Mesendoderm (in vitro differentiated cells): ENCODE measurements at places on chromosomes 6 and 20.

DNA sequence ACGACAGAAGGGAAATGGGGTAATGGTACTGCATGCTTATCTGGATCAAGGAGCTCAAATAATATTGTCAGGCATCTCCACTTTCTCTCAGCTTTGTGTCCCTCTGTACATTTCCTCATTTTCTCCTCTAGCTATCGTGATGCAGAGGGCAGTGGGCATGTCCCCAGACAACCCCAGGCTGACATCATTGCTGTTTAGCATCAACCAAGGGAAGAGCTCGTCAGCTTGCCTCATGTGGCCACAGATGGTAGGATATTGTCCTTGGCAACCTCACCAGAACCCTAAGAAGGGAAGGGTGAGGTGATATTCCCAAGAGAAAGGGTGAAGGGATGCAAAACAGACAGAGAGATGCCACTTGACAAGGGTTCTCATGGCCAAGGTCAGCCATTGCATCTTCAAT is 58.3 kb downstream of the MAFB start:
- H3K36me3 ChIP-seq, result no peaks in the 10 kb centered on the region
- H3K27me3 ChIP-seq, result no peaks in the 10 kb centered on the region
- no peak overlapping the region for H3K4me3 ChIP-seq

DNA sequence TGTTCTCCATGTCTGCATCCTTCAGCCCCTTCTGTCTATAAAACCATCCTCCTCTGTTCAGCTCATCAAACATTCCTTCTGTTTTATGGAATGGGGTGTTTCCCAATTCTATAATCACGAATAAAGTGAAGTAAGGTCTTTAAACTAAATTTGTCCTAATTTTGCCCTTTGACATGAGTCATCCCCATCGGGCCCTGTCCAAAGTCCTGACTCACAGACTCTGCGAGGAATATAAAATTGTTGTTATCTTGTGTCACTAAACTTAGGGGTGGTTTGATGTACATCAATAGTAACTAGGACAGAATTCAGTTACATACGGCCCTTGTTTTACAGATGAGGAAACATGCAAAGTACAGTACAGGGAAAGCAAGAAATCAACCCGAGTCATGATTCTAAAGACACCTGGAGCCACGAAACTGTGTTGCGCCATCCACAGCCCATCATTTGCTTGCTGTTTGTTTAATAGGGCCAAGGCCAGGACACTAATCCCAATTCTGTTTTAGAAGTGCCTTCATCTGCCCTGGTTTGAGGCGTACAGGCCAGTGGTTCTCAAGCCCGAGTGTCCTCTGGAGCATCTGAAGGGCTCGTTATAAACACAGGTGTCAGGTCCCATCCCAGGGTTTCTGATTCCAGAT is 2.8 kb downstream of the ACSS1 start:
- H3K27ac ChIP-seq, result no peak overlapping the region
- no peak for DNase-seq
- no peak overlapping the region for H3K4me3 ChIP-seq
- no peaks in the 10 kb centered on the region for H3K36me3 ChIP-seq
- H3K4me1 ChIP-seq, result no peaks in the 10 kb centered on the region
- H3K27me3 ChIP-seq, result peaks cover 40% of the 10 kb centered on the region

- H3K4me1 ChIP-seq, result no peaks in the 10 kb centered on the region
- peak; percentile 42 for DNase-seq
- H3K27ac ChIP-seq, result no peak overlapping the region
- H3K36me3 ChIP-seq, result peaks cover 1% of the 10 kb centered on the region
- no peaks in the 10 kb centered on the region for H3K27me3 ChIP-seq
- no peak overlapping the region for H3K4me3 ChIP-seq
Measured at GRCh38 chr6:163573503-163574179, 159.1 kb downstream of the QKI start.

DNA sequence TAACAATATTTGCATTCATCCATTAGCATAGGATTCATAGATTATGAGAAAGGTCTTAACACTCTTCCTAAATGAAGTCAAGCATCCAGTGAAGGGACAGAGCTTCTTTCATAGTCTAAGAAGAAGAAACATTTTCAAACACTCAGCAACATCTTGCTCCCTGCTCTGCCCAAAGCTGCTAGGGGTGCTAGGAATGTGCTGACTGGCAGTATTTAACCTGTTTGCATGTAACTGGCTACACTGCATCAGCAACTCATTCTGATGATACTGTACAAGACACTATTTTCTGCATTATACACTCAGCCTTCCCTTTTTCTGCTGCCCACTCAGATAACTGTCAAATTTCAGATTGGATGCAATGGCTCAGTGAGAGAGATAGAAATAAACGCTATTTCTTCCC is 495.1 kb upstream of the ARID1B start:
- DNase-seq, result no peak
- no peaks in the 10 kb centered on the region for H3K4me1 ChIP-seq
- no peak overlapping the region for H3K27ac ChIP-seq
- no peak overlapping the region for H3K4me3 ChIP-seq
- no peaks in the 10 kb centered on the region for H3K27me3 ChIP-seq

- H3K27ac ChIP-seq, result no peak overlapping the region
- no peak for DNase-seq
- no peak overlapping the region for H3K4me3 ChIP-seq
- no peaks in the 10 kb centered on the region for H3K27me3 ChIP-seq
- peaks cover 3% of the 10 kb centered on the region for H3K4me1 ChIP-seq
Measured at GRCh38 chr6:24489881-24490280, 503 bp upstream of the GPLD1 start.

- DNase-seq, result no peak
- H3K27ac ChIP-seq, result no peak overlapping the region
- H3K4me1 ChIP-seq, result no peaks in the 10 kb centered on the region
- H3K4me3 ChIP-seq, result no peak overlapping the region
- H3K36me3 ChIP-seq, result no peaks in the 10 kb centered on the region
Measured at GRCh38 chr6:44049989-44050871, 77.0 kb downstream of the MRPL14 start.

- no peaks in the 10 kb centered on the region for H3K27me3 ChIP-seq
- no peaks in the 10 kb centered on the region for H3K4me1 ChIP-seq
- H3K36me3 ChIP-seq, result no peaks in the 10 kb centered on the region
- no peak overlapping the region for H3K27ac ChIP-seq
- no peak overlapping the region for H3K4me3 ChIP-seq
Measured at GRCh38 chr6:133001040-133001565, 186.7 kb downstream of the RPS12 start.

GRCh38 chr6:149545258-149545753 is 537 bp downstream of the PPIL4 start:
- H3K4me1 ChIP-seq, result no peaks in the 10 kb centered on the region
- peak overlapping the region; percentile 40 for H3K27ac ChIP-seq
- no peaks in the 10 kb centered on the region for H3K36me3 ChIP-seq
- H3K4me3 ChIP-seq, result peak overlapping the region; percentile 68
- H3K27me3 ChIP-seq, result no peaks in the 10 kb centered on the region

GRCh38 chr6:83071023-83071422 is 3.6 kb downstream of the DOP1A start:
- H3K4me3 ChIP-seq, result no peak overlapping the region
- peak; percentile 13 for DNase-seq
- H3K27me3 ChIP-seq, result no peaks in the 10 kb centered on the region
- no peak overlapping the region for H3K27ac ChIP-seq
- no peaks in the 10 kb centered on the region for H3K36me3 ChIP-seq

DNA sequence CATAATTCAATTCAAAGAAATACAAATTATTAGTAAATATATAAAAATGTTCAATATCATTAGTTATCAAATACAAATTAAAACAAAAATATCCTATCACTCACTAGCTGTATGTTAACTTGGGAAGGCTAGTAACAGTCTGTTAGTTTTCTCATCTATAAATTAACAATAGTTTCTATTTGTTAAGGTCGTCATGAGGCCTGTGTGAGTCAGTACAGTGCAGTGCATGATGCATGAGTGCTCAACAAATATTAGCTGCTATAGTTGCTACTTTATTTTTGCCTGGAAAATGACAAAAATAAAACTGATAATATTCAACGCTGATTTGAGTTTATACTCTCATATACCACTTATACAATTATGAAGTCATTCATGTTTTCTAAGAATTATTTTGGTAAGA is 401.6 kb upstream of the RUNX2 start:
- H3K27me3 ChIP-seq, result no peaks in the 10 kb centered on the region
- H3K4me1 ChIP-seq, result no peaks in the 10 kb centered on the region
- H3K27ac ChIP-seq, result no peak overlapping the region
- no peaks in the 10 kb centered on the region for H3K36me3 ChIP-seq
- H3K4me3 ChIP-seq, result no peak overlapping the region

GRCh38 chr20:6704132-6704861 is 63.2 kb upstream of the BMP2 start:
- peaks cover 25% of the 10 kb centered on the region for H3K4me1 ChIP-seq
- H3K27me3 ChIP-seq, result no peaks in the 10 kb centered on the region
- no peak for DNase-seq
- H3K27ac ChIP-seq, result no peak overlapping the region
